ENCODE measurements at places on chromosomes 5 and 9.

DNA sequence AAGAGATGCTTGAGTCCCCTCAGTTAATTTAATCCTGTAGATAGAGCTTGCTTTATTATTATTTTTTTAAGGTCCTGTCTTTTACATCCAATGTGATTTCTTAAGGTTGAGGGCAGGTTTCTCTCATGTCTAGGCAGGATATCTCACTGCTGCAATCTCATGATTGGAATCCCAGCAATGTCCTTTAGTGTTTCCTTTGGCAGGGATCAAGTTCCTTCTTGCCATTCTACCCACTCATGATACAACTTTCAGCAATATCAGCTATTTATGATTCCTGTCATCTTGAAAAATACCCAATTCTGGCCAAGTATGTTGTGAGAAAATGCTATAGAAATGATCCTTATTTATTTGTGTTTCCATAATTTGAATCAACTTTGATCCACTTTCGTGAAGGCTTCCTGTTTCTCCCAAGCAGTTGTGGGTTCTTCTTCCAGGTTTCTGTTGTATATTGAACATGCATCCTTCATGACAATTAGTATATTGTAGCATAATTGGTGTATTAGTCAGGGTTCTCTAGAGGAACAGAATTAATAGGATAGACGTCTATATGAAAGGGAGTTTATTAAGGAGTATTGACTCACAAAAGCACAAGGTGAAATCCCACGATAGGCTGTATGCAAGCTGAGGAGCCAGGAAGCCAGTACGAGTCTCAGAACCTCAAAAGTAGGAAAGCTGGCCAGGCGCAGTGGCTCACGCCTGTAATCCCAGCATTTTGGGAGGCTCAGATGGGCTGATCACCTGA lies 18.4 kb upstream of the VPS13A start:
- DNase-seq: no peak

GRCh38 chr5:14327624-14328023 lies 184.5 kb downstream of the TRIO start:
- no peak for DNase-seq

GRCh38 chr5:116359592-116359991 lies 215.0 kb downstream of the SEMA6A start:
- no peak for DNase-seq

GRCh38 chr9:138057726-138058125 lies 180.1 kb downstream of the CACNA1B start:
- peak; percentile 79 for DNase-seq

DNA sequence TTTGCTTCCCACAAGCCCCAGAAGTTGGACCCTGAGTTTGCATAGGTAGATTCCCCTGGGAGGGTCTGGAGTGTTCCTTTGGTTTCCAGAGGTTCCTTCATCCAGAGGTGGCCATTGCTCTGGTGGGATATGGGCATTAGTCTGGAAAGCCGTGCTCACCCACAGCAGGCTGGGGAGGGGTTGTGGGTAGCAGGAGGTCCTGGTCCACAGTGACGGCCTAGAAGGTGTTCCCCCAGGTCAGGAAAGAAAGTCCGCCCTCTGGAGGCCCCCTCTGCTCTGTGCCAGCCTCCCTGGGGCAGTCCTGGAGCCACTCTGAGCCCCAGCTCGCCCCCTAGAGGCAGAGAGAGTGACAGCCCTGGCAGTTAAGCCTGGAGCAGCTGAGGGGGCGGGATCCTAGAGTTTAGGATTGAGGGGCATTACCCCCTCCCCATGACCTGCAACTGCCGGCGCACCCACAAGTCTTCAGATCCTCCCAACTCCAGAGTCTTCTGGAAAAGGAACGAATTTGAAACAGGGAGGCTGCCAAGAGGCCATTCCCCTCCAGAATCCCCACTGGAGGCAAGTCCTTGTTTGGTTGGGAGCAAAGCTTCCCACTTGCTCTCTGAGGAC lies 36.8 kb downstream of the NDST1 start:
- peak; percentile 91 for DNase-seq

- no peak for DNase-seq
These were observed 7.2 kb downstream of the SLC2A6 start for GRCh38 chr9:133471551-133472276.

Measured in lower leg skin (tissue), 4 donors.